ENCODE measurements at places on chromosomes 5 and 9.

DNA sequence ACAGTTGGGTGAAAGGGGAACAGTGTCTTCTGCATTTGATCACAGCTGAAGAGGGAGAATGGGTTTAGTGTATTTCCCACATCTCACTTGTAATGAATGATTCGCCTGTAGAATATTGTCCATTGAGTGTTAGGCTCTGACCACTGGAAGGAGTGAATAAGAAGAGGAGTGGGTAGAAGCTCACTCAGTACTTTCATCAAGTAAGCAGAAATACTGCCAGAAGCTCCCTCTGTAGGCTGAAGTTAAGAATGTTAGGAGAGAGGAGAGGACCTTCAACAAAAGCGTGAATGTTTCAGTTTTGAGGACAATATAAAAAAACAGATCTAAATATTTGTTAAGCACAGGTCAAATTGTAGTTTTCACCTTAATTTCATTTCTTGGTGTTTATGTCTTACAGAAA lies 27.5 kb downstream of the FSD1L start:
- DNase-seq = no peak

GRCh38 chr9:134231330-134231745 lies 67.0 kb upstream of the RNU6ATAC start:
- DNase-seq = no peak

- DNase-seq = no peak
Measured at GRCh38 chr9:134053941-134054761, 13.7 kb downstream of the BRD3 start.

DNA sequence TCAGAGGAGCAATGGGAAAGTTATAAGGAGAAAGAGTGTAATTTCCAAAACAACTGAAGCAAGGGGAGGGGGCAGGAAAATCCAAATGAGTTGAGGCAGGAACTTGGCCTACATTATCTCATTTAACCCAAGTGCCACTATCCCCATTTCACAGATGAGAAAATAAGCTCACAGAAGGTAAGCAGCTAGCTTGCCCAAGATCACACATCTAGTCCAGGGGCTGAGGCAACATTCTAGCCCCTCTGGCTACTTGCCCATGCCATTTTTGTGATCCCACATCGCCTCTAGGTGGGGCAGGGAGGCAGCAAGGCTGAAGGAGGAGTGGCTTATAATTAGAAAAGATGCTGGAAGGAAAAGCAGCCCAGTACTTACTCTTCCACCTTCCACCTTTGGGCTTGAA lies 2.6 kb upstream of the PSIP1 start:
- no peak for DNase-seq

- DNase-seq = no peak
Measured at GRCh38 chr5:17147170-17147569, 70.3 kb upstream of the BASP1 start.

- no peak for DNase-seq
Measured at GRCh38 chr5:140966293-140967225, at the start of gene PCDHAC2. Gene PCDHAC2, plus strand, starts transcription at chr5:140966476. Its CDS starts 291 bp downstream, at chr5:140966767.

DNA sequence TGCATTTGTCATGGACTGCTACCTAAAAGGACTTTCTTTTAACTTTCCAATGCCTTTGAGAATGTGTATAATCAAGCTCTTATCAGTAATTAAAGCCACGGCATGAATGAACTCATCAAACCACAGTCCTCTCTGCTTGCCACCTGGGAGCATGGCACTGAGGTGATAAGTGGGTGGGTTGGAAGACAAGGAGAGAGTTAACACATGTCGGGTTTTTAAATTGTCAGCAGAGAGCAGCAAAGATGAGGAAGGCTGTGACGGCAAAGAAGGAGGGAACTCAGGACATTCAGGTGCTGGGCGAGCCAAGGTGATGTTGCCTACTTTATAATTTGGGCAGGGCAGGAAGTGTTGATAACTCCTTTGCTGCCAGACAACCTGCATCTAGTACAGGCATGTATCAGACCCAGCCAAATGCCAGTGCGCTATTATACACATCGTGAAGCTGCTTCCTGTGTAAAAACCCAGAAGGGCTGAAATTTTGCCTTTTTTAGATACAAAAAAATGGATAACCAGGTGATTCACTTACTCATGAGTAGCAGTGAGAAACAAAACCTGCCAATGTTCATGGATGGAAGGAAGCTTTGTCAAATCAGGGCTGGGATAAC lies 269.1 kb downstream of the KIF4B start:
- no peak for DNase-seq

- peak; percentile 27 for DNase-seq
Measured at GRCh38 chr5:71778678-71779276, 59.7 kb downstream of the CARTPT start.

DNA sequence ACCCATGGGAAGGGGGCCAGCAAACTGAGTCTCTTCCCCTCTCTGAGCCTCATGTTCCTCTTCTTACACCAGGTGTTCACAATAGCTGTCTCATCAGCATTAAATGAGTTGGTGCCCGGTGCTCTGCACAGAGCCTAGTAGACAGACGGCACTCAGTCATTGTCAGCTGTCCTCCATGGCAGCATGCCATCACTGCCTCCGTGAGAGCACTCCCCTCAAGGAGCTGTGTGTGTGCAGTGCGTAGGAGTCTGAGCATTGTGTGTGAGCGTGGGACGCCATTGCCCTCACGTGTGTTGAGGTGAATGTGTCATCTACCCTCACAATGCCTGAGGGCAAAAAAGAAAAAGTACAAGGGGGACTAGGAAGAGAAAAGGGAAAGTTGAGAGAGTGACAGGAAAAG lies 536.5 kb downstream of the CDK5RAP2 start:
- no peak for DNase-seq

- peak; percentile 79 for DNase-seq
Measured at GRCh38 chr9:89999534-90000370, 394.9 kb downstream of the GADD45G start.

- peak; percentile 13 for DNase-seq
Measured at GRCh38 chr9:122056484-122056883, 36.6 kb downstream of the TTLL11 start.

Measured in MM.1S (cell line).